Hematopoietic multipotent progenitor cell treated with erythropoietin and hydrocortisone succinate and interleukin-3 and kit ligand, for 4 days (in vitro differentiated cells): ENCODE measurements at places on chromosomes 3 and 15.

DNA sequence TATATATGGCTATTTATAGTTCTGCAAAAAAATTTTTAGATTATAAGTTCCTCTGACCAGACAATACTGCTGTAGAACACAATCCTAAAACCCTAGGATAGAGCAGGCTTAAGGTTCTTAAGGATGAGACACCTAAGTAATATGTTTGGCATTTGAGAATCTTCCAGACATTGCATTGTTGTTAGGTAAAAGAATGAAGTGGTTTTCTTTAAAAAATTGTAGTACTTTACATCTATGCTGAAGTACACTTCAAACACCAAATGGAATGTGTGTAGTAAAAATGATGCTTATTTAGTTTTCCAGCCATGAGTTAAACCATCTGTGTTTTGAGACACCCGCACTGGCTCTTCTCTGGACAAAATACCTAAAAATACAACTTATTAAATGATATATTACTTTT lies 857.7 kb downstream of the OTOL1 start:
- DNase-seq = no peak

DNA sequence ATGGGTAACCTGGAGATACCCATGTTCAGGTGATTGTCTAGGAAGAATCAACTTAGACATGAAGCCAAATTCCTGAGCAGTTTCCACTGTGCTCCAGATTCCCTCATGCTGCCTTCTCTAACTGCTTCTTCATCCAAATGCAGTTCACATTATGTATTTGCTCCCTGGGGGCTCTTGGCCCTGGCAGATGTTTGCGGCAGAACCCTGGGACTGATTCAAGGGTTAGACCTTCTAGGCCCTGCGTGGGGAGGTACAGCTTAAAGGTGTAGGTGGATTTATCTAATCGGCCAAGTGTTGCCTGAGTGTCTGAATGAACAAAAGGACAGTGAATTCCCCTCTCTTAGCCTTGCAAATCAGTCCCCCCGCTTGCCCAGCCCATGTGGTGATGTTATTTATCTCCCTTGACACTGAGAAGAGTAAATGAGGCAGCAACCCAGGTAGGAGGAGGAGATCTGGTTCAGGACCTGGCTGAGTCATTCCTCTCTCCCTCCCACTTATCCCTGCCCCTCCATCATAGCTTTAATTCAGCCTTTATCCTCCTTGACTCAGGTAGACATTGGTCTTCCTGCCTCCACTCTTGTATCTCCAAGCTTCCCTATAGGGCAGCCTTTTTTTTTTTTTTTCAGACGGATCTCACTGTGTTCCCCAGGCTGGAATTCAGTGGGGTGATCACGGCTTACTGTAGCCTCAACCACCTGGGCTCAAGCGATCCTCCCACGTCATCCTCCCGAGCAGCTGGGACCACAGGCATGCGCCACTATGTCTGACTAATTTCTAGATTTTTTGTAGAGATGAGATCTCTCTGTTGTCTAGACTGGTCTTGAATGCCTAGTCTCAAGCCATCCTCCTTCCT lies 54.8 kb downstream of the MAGEF1 start:
- no peak for DNase-seq

DNA sequence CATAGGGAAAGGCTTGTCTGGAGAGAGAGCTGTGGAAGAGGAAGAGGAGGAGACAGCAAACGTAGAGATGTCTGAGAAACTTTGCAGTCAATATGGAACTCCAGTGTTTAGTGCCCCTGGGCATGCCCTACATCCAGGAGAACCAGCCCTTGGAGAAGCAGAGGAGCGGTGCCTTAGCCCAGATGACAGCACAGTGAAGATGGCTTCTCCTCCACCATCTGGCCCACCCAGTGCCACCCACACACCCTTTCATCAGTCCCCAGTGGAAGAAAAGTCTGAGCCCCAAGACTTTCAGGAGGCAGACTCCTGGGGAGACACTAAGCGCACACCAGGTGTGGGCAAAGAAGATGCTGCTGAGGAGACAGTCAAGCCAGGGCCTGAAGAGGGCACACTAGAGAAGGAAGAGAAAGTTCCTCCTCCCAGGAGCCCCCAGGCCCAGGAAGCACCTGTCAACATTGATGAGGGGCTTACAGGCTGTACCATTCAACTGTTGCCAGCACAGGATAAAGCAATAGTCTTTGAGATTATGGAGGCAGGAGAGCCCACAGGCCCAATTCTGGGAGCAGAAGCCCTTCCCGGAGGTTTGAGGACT lies 6.9 kb downstream of the MAP1A start:
- no peak for DNase-seq

GRCh38 chr3:67361323-67361722 lies 293.1 kb downstream of the SUCLG2 start:
- no peak for DNase-seq

DNA sequence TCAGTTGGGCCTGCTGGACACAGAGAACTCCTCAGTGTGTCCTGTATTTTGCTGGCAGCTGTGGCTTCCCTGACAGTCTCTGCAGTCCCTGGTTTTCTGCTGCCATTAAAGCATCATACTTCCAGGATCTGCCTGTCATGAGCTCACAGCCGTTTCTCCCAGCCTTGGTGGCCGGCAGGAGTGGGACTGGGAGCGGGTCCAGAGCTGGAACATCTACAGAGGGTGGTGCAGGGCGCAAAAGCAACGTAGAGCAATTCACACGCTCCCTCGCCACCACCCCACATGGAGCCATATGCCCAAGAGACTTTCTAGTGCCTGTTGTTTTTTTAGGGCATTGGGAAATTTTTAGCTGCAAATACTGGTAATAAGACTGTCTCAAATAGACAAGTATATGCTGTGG lies 33.6 kb downstream of the ABTB1 start:
- no peak for DNase-seq

DNA sequence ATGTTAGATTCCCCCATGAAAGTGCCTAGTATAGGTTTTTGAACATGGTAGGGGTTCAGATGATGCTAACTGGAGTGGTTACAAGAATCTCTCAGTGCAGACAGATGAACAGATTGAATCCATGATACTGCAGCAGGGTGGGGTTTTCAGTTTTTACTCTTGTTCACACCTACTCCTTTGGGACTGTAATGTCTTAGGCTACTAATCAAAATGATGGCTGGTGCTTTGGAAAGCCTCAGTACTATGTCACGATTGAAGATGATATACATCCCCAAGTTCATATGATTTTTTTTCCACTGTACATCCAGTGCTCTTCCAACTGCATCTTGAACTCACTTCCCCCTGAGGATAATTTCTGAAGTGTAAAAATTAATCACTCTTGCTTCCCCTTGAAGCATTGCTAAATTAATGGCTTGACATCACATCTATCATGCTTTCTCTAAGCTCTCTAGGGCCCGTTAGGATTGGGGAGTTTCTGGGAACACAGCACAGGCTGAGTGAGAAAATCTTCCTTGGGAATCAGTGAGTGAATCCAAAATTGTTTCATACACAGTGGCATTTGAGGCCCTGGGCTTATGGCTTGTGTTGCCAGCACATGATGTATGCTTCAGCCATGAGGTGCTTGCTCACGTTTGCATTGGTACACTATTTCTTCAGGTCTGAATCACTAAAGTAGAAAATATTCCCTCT lies 115.0 kb upstream of the TPRG1 start:
- DNase-seq = no peak

GRCh38 chr3:80983753-80984152 lies 777.7 kb downstream of the GBE1 start:
- no peak for DNase-seq

GRCh38 chr3:158711886-158712285 lies 20.4 kb downstream of the RARRES1 start:
- DNase-seq = peak; percentile 31

- peak; percentile 18 for DNase-seq
Observed at GRCh38 chr15:63461230-63461985, 43.0 kb upstream of the USP3 start.

GRCh38 chr3:157905885-157906284 lies 200.3 kb downstream of the SHOX2 start:
- no peak for DNase-seq

DNA sequence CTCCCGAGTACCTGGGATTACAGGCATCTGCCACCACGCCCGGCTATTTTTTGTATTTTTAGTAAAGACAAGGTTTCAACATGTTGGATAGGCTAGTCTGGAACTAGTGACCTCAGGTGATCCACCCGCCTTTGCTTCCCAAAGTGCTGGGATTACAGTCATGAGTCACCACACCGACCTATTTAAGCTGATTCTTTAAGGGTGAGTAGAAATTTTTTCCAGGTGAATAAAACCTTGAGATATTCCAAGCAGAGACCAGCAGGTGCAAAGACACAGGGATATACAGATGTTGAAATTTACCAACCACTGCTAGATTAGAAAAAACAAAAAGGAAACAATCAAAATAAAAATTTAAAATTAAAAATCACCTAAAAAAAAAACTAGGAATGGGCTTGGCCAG lies 74.4 kb upstream of the CHRNB4 start:
- DNase-seq = no peak

- DNase-seq = no peak
Observed at GRCh38 chr3:106458952-106459351, 590.1 kb upstream of the CBLB start.

DNA sequence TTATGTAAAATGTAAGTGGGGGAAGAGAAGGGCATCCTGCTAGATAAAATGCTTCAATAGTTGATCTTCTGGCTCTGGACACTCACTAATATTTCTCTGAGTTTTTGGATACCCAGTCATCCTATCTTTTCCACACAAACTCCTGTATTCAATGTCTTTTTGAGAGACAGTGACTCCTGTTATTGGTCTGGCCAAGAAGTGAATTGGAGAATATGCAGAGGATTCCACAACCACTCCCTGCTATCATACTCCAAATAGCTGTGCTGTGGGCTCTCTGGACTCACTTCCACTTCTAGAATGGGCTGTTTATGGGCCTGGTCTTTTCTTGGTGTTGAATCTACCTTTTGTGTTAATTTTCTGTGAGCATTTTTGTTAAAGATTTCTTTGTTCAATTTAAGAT lies 376.8 kb downstream of the NLGN1 start:
- no peak for DNase-seq

DNA sequence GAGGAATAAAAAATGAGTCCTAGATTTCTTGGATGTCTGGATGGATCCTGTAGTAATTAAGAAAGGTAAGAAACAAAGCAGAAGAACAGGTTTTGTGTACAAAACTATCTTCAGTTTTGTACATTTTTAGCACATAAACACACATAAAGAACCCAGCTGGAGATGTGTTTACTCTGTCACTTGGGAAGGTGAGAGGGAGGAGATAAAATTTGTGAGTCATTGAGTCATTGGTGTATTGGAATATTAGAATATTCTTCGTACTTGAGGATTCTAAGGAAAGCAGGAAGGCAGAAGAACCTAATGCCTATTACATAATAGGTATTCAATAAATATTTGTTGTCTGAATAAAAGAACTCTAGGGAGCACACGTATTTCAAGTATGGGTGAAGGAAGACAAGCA lies 17.4 kb downstream of the APPL1 start:
- DNase-seq = no peak
